Thoracic aorta (tissue), 2 donors: ENCODE measurements at places on chromosomes 5 and 9. TPM values are rescaled to one million over a fixed set of nuclear protein-coding genes. Genes with fewer than 3 reads are reported as not detected.

The TGFBI gene
- 158 TPM for total RNA-seq

GRCh38 chr5:26847041-26847736 is 191.2 kb downstream of the CDH9 start:
- DNase-seq = no peak

The SAXO1 gene
- total RNA-seq = 1.8 TPM

- no peak for DNase-seq
These were observed 13.6 kb upstream of the IL17B start for GRCh38 chr5:149392718-149393117.

The TAF11L5 gene
- not detected for total RNA-seq

DNA sequence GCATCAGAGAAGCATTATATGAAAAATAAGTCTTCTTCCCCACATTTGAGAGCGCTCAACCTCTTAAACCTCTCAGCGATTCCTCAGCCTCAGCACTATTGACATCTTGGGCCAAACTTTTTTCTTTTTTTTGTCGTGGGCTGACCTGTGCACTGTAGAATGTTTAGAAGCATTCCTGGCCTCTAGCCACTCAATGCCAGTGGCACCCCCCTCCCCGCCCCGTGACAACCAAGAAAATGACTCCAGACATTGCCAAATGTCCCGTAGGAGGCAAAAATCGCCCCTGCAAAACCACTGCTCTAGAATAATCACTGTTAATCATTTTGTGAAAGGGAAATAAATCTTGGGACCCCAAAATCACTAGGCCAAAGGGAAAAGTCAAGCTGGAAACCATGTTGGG is 129.1 kb upstream of the BOD1 start:
- no peak for DNase-seq

- no peak for DNase-seq
These were observed 52.9 kb upstream of the SSBP2 start for GRCh38 chr5:81803812-81804211.

The PGM5 gene
- total RNA-seq = 79.3 TPM

The ANKRD31 gene
- total RNA-seq = not detected

DNA sequence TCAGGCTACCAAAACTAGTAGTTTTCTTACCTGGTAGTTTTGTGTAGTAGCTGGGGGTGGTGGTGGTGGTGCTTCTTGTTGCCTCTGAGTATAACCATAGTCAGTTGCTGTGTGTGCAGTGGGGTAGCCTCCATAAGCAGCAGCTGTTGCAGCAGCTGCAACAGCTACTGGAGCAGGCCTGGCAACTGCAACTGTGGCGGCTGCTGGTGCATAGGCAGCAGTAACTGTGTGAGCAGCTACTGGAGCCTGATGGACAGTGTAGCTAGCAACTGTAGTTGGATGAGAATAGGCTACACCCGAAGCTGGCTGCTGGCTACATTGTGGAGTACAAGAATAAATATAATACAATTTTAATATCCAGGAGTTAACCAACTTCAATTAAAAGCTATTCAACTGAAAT is 24.7 kb downstream of the ZFR start:
- DNase-seq = no peak

The PCDHAC2 gene
- total RNA-seq = 0.71 TPM

DNA sequence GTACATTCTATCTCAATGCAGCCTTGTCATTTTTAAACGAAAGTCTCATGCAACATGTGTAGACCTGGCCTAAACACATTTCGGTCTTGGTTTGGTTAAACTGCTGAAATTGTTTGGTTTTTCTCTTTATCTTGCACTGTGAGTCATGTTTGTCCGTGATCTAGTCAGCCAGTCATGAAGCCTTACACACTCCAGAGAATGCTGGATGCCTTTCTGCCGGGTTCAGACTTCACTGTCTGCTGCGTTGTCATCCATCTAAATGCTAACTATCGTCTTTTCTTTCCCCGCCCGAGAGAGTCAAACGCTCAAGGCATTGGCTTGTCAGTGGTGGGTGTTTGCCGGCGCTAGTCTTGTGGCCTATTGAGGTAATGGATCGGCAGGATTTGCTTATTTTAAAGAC is 1194.6 kb upstream of the WWC1 start:
- no peak for DNase-seq

DNA sequence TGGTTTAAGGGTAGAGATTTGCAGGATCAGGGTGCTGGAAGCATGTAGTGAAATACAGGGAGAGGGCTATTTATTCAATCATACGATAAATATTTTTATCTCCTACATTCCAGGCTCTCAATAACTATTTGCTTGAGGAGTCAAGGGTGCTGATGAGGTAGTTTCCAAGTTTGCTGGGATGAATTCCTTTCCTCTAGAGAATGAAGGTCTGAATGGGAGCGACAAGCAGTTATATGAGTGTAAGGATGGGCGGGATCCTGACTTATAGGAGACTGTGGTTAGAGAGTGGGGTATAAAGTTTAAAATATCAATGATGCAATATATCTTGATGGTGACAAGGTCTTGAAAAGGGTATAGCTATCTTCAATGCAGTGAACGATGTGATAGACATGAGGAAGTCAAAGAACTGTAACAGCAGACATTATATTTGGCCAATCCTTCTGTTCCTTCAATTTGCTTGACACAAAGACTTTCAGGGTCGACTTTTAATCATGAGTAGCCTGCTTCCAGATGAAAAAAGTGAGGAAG is 201.1 kb upstream of the HAPLN1 start:
- DNase-seq = no peak

GRCh38 chr5:59732806-59733205 is 160.7 kb downstream of the PDE4D start:
- no peak for DNase-seq

GRCh38 chr5:146032911-146033310 is 72.5 kb downstream of the PLAC8L1 start:
- DNase-seq = no peak

GRCh38 chr9:6383551-6384225 is 29.3 kb upstream of the UHRF2 start:
- no peak for DNase-seq

DNA sequence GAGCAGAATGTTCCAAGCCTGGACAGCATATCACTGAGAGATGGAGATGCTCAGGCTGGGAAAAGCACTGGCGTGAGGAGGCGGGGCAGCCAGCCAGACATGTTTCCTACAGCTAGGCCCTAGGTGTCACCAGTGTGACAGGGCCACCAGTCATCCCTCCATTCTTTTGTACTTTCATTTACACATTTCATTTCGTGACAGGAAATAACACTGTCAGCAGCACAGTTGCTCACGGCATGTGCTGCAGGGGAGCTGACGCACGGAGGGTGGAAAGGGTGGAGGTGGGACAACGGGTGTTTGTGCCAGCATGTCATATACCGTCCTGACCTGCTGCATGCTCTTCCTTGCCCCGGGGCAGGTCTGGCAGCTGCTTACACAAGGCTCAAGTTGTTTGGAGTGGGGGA is 14.8 kb upstream of the CEMIP2 start:
- no peak for DNase-seq

The SLC4A9 gene
- total RNA-seq = not detected

DNA sequence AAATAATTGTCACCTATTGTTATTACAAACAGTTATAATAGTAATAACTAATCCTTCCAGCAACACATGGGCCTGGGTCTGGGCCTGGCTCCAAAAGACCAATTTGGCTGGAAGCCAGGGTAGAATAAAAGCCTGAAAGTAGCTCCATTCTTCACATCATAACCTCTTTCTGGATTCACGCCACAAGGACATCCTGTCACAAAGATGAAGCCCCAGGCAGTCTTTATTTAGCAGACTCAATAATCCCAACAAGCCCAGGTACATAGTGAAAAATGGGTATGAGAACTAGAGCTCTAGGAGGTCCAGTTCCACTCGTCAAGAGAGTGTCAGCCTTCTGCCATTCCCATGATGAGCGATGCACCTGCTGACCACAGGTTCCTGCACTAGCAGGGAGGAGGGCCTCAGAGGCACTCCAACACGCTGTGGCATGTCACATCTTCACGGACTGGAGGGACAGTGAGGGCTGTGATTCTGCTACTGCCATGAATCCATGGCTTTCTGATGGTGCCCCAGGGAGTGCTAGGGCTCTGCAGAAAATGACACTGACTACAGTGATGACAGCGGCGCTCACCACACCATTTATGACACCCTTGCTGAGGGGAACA is 124.9 kb downstream of the SPOCK1 start:
- no peak for DNase-seq

The ADAMTSL2 gene
- total RNA-seq = 5.5 TPM

The CD14 gene
- total RNA-seq = 96.6 TPM

The PCAT7 gene
- total RNA-seq = not detected

GRCh38 chr9:9498128-9498527 is 1114.7 kb downstream of the PTPRD start:
- DNase-seq = no peak

- DNase-seq = no peak
These were observed 86.9 kb downstream of the GNAQ start for GRCh38 chr9:77944556-77945243.

DNA sequence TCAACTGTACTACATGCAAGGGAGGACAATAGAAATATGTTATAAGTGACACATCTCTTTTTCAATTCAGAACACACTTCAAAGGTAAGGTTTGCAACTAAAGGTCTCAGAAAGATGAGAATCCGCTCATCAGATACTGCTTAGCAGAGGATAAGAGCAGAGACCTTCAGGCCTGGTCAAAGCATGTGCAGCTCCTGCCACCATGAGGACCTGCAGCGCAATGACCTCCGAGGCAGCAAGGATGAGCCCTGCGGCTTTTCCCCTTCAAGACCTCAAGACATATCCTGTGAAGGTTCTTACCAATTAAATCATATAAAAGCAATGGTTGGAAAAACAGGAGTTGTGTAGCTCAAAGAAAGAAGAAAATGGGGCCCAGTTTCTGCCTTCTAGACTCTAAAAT is 135.8 kb downstream of the TRIM36 start:
- no peak for DNase-seq

- DNase-seq = no peak
These were observed 30.5 kb upstream of the ADAM19 start for GRCh38 chr5:157606046-157606445.

- no peak for DNase-seq
These were observed 18.0 kb upstream of the CAPSL start for GRCh38 chr5:35956429-35956828.

GRCh38 chr5:66986009-66986408 is 210.6 kb downstream of the CD180 start:
- DNase-seq = no peak

DNA sequence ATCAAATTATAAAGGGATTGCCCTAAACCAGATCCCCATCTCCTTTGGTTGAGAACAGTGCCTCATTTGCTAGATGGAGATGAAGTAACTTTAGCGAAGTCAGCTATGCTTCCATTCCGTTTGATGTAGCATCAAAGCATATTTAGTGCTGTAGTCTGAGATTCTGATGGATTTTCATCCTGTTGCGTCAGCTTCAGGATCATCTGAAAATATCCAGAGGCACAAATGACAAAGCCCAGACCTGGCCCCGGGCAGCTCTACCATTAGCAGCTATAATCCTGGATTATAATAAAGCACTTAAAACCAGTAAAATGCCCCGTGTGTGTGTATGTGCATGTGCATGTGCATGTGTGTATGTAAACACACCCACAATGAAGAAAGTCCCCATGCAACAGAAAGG is 44.7 kb downstream of the ERAP1 start:
- DNase-seq = no peak

GRCh38 chr5:9507974-9508373 is 37.9 kb downstream of the SEMA5A start:
- no peak for DNase-seq

- no peak for DNase-seq
These were observed 1.3 kb downstream of the ARAP3 start for GRCh38 chr5:141680751-141681201.

DNA sequence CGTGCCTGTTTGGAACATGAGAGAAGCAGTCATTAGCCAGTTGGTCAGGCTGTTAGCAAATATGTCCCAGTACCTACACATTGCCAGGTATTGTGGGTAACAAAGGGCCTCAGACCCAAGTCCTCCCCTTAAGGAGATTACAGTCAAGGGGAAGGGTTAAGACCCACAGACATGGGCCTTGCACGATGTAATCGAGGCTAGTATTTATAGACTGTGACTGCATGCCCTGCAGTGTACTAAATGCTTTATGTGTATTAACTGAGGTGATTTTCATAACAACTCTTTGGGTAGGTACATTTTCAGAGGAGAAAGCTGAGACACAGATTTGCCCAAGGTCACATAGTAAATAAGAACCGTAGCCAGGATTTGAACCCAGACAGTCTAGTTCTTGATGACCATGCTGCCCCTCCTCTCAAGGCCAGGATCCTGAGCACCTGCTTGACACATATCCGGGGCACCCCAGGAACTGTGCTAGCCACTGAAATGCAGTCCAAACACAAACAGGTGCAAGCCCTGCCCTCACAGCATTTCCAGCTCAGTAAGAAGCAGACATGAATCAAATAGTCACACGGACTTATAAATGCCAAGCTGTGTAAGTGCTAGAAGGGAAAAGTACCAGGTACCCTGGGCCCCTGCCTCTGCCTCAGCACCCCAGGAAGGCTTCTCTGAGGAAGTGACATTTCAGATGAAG is 32.0 kb upstream of the GRPEL2 start:
- DNase-seq = no peak

- no peak for DNase-seq
These were observed 36.1 kb downstream of the PAPPA start for GRCh38 chr9:116189683-116190082.

DNA sequence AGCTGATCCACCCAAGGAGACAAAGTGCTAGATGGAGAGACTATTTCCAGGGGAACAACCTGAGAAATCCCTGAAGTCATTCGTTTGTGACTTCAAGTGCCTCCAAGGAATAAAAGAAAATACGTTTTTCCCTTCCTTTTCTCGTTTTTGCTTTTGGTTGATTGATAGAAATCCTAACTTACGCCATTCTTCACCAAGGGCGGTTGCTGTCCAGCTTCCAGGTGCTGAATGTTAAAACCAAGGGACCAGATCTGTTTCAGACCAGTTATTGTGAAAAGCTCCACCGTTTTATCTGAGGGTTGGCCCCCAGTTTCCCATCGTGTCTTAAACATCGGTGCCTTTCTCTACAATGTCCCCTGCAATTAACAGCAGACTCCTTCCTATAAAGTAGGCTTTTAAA is 600.7 kb upstream of the SGCD start:
- no peak for DNase-seq

The SLC6A7 gene
- not detected for total RNA-seq

The AJM1 gene
- total RNA-seq = 9.2 TPM

GRCh38 chr5:2110137-2110933 is 227.6 kb upstream of the IRX4 start:
- DNase-seq = no peak

GRCh38 chr5:147832541-147832940 is 1.1 kb upstream of the SPINK1 start:
- DNase-seq = no peak

DNA sequence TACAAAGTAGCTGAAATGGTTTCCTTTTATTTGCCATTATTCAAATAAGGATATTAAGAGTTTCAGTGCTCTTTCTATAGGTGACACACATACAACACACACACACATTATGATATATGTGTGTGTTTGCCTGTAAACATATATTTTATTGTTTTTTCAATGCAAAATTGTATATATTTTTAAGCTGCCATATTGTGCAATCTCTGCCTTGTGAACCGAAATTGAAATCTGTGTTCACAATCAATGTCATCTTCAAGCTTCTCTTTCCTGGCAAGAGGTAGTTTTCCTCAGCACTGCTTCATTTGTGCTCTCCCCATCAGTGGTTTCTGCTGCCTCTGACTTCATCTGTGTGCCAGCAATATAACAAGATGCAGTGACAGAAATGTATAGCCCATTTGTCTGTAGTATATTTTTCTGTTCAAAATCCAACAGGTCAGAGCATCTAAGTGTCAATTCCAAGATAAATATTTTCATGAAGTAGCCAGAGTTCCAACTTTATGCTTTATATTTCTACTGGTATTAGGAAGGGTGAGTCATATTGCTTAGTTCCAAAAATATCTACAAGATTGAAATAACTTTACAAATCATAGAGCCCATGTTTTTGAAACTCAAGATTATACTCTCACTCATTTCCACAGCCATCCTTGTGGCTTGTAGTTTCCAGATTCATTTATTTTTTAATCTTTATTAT is 1704.8 kb upstream of the CDH9 start:
- DNase-seq = no peak
